ENCODE measurements at places on chromosomes 13 and 19.

GRCh38 chr19:49340069-49340864 lies 5.1 kb downstream of the CD37 start:
- no peak for DNase-seq

- DNase-seq, result no peak
These were observed 42.0 kb upstream of the RXFP2 start for GRCh38 chr13:31697290-31697689.

DNA sequence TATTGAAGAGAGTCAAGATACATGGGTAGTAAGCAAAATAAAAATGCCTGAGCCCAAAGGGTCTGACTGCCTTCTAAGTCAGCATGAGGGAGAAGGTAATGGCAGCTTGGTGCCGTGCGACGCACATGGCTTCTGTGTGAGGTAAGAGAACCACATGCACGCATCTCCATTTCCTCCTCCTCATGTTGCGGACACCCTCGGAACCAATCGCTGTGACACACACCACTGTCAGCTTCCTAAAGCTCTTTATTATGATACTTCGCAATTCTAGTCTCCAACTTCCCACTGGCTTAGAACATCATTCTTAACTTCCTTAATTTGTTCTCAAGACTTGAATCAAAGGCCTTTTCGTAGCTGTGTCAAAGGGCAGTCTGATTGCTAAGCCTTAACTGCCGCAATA lies 170.1 kb downstream of the OXGR1 start:
- DNase-seq, result no peak

DNA sequence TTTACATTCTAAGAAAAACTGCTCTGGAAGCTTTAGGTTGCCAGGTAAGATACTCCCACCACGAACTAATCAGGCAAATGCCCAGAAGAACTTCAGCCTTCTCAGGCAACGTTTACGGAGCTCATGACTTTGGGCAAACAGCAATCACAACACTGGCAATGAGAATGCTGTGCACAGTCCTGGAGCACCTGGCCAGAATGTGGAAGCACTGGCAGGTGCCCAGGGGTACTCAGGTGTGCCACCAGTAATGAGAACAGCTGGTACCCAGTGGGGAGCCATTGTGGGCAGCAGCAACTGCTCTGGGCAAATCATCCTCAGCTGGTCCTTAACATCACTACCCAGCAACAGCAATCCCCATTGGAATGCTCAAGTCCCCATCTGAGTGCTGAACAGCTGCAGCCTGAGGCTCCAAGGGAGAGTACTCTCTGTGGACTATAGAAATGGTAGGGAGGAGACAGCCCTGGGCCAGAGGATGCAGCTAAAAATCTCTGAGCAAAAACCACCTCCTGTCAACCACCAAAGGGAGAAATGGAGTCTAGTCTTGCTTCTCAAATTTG lies 210.0 kb downstream of the FOXO1 start:
- DNase-seq, result no peak

GRCh38 chr13:27774169-27774568 lies 18.1 kb upstream of the GSX1 start:
- DNase-seq, result no peak

DNA sequence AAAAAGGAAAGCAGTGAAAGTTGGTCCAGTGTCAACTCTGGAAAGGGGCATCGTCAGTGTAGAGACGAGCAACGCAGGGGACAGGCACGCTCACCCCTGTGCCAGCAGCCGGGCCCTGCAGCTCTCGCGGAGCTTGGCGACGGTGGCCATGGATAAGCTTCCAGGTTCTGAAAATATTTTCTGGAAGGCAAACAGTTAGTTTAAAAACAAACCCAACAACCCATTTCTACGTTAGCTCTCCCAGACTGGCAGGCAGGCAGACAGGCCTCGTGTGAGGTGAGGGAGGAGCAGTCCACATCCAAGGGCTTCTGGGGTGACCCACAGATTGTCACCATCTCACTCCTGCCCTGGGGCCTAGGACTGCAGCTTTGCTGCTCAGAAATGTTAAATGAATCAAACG lies 27.4 kb downstream of the LAMP1 start:
- peak; percentile 37 for DNase-seq

DNA sequence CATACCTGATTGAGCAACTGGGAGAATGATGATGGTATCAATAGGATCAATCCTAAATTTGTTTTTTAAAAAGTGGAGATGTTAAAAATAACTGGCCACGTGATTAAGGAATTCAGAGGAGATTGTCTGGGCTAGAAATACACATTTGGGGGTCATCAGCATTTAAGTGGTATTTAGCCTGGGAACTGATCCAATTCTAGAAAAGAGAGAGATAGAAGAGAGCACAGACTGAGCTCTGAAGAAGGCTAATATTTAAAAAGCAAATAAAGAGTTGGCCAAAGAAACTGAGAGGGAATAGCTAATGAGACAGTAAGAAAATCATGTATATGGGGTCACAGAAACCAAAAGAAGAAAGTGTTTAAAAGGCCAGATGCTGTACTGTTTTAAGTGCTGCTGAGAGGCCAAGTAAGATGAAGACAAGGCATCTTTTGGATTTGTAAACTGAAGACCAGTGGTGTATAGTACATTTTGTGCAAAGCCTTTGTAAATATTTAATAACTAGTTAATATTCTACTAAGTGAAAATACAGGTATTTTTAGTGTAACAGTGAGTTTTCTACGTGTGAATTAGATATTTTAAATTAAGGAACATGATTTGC lies 40.2 kb downstream of the UBL3 start:
- DNase-seq, result no peak

GRCh38 chr13:63435667-63436324 lies 2020.1 kb upstream of the PCDH20 start:
- no peak for DNase-seq

GRCh38 chr13:39788102-39788501 lies 132.6 kb downstream of the COG6 start:
- no peak for DNase-seq

DNA sequence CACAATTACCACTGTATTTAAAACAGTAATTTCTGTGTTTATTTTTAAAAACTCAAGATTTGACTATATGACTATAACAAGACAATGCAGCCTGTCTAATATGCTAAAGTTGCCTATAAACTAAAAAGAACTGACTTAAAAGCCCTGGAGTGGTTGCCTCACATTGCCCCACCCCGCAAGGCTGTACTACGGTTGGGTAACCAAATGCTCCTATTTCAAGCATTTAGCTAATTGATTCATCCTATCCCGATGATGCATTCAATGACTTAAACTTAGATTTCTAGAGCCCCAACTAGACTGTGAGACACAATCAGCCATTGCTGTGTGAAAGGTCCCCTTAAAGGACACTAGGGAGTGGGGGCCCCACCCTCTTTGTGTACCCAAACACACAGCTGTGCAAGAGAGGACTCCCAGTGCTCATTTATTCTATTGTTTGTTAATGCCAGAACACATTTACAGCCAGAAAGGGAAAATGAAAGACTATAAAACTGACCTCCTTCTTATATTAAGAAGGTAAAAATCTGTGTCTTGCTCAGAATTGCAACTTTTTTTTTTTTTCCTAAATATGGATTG lies 66.9 kb downstream of the MIPEP start:
- DNase-seq, result peak; percentile 33

GRCh38 chr19:19145281-19145680 lies 7.0 kb upstream of the TMEM161A start:
- DNase-seq, result no peak

DNA sequence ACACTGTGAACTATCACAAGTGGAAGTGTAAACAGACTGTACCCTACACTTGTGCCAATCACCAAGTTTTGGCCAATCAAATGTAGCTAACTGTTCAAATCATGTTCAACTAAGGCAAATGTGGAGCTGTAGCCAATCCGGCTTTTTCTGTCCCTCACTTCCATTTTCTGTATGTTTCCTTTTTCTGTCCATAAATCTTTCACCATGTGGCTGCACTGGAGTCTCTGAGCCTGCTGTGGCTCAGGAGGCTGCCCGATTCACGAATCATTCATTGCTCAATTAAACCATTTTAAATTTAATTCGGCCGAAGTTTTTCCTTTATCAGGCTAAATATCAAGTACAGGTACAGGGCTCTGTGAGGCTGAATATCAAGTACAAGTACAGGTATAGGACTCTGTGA lies 216.5 kb downstream of the RFC3 start:
- DNase-seq, result no peak

DNA sequence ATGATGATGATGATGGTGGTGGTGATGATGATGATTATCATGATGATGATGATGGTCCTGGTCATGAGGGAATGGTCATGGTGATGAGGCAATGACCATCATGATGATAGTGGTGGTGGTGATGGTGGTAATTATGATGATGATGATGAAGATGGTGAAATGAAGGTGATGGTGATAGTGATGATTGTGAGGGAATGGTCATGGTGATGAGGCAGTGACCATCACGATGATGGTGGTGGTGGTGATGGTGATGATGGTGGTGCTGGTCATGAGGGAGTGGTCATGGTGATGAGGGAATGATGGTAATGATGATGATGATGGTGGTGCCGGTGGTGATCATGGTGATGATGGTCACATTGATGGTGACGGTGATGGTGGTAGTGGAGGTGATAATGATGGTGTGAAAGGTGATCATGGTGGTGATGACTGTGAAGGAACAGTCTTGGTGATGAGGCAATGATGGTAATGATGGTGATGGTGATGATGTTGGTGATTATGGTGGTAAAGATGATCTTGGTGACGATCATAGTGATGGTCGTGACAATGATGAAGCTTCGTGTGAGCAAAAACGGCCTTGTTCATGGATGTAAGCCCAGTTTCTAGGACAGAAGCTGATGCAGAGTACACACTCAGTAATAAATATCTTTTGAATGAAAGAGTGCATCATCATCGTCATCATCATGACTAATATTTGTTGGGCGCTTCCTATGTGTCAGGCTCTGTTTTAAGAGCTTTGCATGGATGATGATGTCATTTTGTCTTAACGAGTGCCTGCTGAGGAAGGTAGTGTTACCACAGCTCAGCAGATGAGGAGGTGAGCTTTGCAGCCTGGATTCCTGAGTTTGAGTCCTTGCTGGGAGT lies 17.3 kb downstream of the SBK2 start:
- DNase-seq, result no peak

All from globus pallidus (tissue), 1 donor.